ENCODE measurements at places on chromosomes 3 and 15.

DNA sequence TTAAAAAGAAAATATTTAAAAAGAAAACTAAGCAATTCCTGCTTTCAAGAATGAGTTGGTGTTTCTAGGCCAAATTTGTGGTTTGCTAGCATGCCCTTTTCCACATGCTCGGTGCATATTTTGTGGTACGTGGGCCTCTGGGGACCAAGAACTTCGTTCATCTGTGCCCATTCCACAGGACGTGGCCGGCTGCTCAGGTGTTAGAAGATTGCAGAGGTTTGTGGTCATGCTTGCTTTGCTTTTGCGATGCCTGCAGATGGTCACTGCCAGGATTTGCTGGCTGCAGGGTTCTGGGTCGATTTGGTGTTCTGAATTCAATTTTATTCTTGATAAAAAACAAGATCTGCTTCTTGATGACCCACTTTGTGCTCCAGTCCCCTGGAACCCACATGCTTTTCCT lies 7.5 kb downstream of the PSTPIP1 start:
- DNase-seq, result no peak

DNA sequence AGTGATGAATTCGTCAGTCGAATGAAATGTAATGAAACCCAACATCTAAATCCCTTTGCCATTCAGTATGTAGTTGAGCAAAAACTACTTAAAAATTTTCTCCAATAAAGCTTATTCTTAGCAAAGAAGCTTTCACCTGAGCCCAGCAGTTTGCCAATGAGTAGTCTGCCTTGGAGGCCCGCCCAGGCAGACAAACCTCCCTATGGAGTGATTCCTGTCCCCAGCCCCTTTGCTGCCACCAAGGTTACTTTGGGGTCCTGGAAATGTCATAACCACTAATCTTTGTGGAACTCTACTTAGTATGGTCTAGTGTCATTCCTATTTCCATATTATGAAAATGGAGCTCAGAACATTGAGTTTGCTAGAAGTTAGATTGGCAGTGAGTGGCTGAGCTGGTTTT lies 12.1 kb downstream of the UBAP1L start:
- DNase-seq, result no peak

DNA sequence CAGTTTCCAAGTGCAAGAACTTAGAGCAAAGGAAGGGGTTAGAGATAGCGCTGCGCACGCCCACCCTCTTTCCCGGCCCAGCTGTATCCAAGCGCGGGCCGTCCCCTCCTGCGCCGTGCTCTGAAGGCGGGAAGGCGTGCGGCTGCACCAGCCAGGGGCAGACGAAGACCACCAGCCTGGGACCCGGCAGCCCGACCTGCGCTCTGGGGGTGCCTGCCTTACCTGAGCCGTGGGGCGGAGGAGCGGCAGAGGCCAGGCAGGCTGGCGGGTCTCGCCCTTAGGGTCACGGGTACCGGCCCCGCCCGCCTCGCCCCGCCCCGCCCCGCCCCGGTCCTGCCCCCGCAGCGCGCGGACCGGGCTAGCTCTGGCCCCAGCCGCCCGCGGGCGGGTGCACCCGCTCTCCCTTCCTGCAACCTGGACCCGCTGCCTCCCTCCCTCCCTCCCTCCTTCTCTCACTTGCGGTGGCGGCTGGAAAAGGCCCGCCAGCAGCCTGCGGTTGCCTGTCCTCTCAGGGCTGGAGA lies at the start of gene WDR72:
WDR72 (minus strand) TSS at position 253 of the 521 bp plus-strand sequence. CDS start 26,514 bp downstream, outside the sequence.
- DNase-seq, result no peak

DNA sequence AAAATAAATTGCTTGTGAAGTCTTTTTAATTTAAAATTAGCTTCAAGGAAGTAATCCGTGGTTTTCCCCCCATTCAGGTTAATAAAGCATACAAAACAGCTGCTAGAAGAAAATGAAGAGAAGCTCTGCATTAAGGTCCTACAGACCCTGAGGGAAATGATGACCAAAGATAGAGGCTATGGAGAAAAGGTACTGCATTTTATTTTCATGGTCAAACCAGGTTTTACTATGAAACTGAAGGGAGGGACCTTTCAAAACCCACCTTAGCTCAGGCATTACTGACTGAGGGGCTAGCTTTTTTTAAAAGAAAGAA lies 218.5 kb downstream of the ITPR1 start:
- DNase-seq, result no peak

GRCh38 chr3:122025296-122025695 lies 3.2 kb upstream of the ILDR1 start:
- DNase-seq, result no peak

DNA sequence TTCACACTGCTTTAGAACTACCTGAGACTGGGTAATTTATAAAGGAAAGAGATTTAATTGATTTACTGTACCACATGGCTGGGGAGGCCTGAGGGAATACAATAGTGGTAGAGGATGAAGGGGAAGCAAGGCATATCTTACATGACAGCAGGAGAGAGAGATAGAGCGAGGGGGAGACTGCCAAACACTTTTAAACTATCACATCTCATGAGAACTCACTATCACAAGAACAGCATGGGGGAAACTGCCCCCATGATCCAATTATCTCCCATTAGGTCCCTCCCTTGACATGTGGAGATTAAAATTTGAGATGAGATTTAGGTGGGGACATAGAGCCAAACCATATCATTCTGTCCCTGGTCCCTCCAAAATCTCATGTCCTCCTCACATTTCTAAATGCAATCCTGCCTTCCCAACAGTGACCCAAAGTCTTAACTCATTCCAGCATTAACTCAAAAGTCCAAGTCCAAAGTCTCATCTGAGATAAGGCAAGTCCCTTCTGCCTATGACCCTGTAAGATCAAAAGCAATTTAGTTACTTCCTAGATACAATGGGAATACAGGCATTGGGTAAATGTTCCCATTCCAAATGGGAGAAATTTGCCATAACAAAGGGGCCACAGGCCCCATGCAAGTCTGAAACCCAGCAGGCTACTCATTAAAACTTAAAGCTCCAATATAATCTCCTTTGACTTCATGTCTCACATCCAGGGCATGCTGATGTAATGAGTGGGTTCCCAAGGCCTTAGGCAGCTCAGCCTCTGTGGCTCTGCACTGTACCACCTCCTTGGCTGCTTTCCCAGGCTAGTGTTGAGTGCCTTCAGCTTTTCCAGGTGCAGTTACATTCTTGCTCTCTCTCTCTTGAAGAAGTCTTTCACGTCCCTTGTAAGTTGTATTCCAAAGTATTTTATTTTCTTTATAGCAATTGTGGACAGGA lies 481.7 kb upstream of the TGFBR2 start:
- no peak for DNase-seq

DNA sequence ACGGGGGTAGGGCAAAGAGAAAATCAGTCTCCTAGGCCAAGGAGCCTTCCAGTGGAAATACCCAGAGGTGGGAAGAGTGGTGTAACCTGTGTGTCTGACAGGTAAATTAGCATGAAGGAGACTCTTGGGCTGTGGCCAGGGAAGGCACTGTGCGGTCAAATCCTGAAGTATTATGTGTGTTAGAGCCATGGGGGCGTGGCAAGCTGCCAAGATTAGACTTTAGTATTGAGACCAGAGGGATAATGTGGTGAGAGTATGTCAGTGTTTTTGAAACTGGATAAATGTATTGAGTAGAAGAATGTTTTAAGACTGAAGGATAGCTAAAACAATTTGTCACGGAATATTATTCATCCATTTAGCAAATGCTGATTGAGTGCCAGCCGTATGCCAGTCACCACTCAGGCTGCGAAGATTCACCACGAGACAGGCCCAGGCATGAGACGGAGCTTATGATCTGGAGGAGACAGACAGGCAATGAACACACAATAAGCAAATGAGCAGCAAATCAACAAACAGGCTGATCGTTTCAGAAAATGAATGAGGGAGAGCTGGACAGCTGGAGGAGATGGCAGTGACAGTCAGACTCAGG lies 445.9 kb downstream of the MCTP2 start:
- DNase-seq, result no peak

All from suppressor macrophage treated with lipopolysaccharide for 1 hour (primary cell).